NCI-H510A treated with DMSO at 0.1 percent for 48 hours (cell line): ENCODE measurements at places on chromosomes 7 and 10.

- DNase-seq = no peak
These were observed 46.8 kb downstream of the PDE1C start for GRCh38 chr7:32023376-32023775.

DNA sequence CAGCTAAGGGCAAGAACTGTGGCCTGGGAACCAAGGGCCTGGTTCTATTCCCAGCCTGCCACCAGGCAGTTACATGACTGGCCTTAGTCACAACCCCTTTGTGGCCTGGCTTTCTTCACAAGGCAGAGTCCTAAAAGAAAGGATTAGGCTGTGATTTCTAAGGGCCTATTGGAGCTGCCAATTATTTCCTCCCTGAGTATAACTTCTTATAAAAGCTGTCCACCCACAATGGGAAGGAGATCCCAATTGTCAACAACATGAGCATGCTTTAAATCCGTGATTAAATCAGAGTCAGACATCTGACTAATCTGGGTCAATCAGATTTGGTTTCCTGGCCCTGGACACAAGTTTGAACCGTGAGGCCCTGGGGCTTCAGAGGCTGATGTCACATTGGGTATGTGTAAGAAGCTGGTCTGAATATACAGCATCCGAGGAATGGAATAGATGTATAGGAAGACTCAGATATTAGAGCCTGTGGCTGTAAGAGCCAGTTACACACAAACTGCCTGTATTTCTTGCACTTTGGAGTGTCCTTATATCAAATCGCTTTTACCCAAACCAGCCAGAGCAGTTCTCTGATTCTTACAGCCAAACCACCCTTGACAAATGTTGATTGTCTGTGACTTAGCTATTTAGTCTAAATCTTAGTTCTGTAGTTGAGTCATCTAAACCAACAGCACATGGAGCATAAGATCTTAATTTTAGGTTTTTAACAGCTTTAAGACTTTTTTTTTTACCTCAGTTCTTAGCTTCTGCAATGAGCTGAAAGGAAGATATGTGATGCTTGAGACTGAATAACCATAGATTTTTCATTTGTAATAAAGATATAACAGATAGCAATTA lies 61.3 kb downstream of the ABCB4 start:
- no peak for DNase-seq

DNA sequence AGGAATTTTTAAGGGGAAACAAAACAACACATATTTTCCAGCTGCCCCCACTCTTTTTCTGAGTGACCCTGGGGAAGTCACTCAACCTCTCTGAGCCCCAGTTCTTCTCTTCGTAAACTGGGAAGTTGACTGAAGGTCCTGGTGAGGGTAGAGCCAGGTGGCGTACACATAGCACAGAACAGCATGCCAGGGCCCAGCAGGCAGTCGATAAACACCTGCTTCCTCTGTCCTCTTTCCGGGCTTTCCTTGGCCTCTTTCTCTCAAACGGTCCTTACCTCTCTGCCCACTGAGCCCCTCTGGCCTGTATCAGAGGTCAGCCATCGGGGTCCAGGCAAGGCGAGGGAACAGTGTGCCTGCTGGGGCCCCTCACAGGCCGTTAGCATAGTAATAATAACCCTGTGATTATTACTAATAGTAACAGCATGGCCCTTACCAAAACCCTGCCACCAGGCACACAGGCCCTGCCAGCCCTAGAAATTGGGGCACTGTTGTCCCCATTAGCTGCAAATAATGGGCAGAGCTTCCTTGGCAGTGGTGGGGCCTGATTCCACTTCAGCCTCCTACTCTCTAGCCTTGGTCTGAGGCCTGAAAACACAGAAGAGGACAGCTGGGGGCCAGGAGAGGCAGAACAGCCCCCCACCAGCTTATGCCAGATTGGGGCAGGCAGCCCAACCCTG lies 37.3 kb upstream of the SLC29A3 start:
- peak; percentile 27 for DNase-seq

DNA sequence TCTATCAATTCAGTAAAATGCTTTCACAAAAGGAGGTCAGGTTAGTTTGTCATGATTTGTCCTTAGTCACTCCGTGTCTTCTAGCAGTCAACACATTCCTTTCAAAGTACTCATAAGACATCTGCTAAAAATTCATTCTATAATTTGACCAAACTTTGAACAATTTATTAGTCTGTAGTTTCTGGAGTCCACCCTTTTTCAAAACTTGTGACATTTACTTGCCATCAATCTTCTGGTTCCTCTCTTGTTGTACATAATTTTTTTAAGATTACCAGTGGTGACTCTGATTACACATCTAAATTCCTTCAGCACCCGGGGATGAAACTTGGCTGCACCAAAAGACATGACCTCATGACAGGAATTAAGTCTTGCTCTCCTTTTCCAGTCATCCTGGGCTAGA lies 130.1 kb downstream of the NEBL start:
- DNase-seq = no peak

DNA sequence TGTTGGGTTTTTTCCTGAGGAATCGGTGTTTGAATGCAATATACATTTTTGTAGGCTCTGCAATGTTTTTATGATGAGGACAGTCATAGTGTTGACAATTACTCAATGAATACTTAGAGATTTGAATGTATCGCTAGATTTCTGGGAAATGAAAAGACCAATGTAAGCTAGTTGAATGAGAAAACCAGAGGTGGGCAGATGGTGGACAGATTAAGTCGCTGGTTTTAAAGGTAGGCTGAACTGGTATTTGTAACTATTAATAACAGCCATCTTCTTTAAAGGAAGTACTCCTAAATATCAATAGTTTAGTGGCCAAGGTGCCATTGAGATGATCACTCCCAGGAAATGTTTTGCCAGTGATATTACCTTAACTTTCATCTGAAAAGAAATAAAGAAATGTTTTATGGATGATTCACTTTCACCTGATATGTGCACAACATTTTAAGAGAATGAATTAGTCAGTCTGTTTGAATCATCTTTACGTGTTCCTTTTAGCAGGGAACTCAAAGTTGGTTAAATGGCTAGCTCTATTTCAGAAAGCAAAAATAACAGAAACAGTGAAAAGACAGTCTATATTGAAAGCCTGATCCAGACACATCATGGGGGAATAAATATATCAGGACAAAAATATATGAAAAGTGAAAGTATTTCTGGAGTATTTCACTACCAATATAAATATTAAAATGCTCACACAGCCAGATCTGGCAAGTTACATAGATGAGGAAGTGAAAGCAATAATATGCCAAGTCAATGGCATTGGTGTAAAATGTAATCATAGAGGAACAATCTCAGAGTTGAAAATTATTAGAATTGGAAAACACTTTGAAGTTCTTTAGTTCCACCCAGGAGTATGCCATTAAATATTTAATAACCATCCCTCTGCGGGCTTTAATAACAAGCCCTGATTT lies 20.7 kb downstream of the MET start:
- DNase-seq = no peak

GRCh38 chr7:4782333-4783291 lies 7.2 kb downstream of the AP5Z1 start:
- no peak for DNase-seq

- DNase-seq = no peak
These were observed 71.8 kb upstream of the RPA3 start for GRCh38 chr7:7790041-7790741.

- no peak for DNase-seq
These were observed 156.8 kb downstream of the FAM107B start for GRCh38 chr10:14617852-14618251.

DNA sequence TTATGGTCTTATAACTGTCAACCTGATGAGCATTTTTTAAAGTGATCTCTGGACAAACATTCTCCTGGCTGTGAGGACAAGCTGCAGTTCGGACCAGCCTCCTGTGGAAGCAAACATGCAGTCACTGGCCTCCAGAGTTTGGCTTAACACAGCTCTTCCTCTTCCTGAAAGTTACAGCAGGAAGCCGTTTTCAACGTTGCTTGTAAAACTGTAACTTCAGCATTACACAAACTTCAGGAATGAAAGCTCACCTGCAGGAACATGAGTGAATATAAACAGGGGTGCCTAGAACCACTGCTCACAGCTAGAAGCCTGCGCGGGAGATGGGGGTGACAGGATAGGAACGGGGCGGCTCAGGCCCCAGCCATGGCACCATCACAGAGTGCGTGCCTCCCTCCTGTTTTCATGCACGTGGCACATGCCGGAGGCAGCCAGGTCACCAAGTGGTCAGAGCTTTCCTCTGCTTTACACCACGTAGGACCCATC lies 292.9 kb upstream of the PITRM1 start:
- DNase-seq = no peak

- no peak for DNase-seq
These were observed 7.5 kb downstream of the NRP1 start for GRCh38 chr10:33326933-33327332.

GRCh38 chr7:156152390-156152789 lies 340.1 kb upstream of the SHH start:
- no peak for DNase-seq

- no peak for DNase-seq
These were observed 91.2 kb downstream of the SPAG6 start for GRCh38 chr10:22436526-22436892.

DNA sequence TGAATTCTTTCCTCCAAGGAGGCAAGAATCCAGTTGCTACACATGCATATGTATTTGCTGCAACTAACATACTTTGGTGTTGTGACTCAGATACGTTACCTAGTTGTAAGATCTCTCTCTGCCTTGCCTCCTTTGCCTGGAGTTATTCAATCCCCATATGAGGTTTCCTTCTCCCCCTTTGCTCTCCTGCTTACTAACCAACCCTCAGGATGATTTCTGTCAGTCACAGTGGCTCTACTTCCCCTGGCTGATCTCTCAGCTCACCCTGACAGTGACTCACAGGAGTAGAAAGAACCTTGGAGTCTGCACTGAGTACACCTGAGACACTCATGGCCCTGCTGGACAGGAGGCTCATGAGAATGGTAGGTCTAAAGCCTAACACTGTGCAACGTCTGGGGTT lies 92.0 kb downstream of the TMEM106B start:
- DNase-seq = no peak

DNA sequence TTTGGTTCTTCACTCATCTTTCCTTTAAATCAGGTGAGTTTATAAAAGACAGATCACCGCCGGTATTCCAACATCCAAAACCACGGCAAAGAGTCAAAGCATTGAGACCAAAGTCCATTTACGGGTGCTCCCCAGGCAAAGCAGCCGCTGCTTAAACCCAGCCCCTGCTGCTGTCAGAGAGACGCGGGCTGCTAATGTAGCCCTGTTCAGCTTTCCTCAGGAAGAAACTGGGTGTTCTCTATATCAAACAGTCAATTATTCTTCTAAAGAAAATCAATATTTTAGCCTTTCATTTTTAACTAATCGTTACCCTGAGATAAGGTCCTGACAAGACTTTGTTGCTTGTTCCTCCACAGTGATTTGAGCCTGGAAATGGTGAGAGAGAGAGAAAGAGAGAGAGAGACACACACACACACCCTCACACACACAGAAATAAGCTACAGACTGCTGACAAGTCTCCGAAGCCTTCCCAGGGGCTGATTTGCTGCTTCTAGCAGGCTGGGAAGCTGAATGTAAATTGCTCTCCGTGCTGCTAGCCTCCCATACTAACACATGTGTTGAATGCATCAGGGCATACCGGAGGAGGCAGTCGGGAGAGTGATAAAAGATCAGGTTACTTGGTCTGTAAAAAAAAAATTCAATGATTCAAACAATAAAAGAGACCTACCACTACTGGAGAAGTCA lies 183.0 kb upstream of the ANK3 start:
- DNase-seq = peak; percentile 23

GRCh38 chr10:98463016-98463415 lies 16.3 kb upstream of the HPS1 start:
- DNase-seq = no peak

DNA sequence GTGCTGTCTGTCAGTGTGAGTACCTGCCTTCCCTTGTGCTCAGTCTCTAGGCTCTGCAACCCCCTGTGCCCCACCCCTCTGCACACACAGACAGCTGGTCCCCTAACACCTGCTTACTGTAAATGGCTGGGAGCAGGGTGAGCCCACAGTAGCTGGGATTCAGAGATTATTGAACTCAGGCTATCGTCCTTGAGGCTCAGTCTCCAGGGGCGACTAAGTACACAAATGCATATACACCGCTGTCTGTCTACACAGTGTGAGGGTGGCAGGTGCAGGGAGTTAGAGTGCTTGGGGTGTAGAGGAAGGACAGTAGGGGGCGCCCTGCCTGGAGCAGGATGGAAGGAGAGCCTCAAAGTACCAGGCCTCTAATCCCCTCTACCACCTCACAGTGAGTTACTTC lies 12.9 kb downstream of the UPP1 start:
- no peak for DNase-seq
